ENCODE measurements at places on chromosomes 2 and 18.

DNA sequence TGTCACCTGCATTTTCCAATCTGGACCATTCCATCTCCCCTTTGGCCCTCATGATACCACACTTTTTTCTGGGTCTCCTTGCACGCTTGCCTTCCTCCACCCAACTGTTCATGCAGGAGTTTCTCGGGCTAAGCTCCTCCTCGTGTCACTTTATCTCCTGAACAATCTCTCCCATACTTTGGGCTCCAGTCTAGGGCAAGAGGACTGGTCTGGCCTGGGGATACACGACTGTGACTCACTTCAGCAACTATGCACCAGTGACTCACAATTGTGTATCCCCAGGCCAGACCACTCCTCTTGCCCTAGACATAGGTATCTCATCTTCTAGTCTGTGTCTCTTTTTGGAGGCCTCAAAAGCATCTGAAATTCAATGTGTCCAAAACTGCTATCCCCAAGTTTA is 149.4 kb upstream of the PTPRM start:
- no peak for DNase-seq

DNA sequence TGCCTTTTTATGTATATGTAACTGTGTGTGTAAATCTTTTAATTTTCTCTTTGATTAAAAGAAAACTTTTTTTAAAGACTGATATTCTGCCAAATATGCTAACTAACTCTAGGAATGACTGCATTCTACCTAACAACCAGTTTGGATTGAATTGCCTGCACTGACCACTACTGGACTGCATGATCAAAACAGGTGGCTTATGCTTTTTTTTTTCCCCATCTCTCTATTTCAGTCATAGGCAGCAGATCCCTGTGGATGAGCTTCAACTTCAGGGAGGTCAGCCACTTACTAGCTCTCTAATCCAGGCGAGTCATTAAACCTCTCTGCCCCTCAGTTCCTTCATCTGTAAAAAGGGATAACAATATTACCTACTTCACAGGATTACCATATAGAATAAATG is 138.6 kb upstream of the SERTAD2 start:
- DNase-seq, result no peak

DNA sequence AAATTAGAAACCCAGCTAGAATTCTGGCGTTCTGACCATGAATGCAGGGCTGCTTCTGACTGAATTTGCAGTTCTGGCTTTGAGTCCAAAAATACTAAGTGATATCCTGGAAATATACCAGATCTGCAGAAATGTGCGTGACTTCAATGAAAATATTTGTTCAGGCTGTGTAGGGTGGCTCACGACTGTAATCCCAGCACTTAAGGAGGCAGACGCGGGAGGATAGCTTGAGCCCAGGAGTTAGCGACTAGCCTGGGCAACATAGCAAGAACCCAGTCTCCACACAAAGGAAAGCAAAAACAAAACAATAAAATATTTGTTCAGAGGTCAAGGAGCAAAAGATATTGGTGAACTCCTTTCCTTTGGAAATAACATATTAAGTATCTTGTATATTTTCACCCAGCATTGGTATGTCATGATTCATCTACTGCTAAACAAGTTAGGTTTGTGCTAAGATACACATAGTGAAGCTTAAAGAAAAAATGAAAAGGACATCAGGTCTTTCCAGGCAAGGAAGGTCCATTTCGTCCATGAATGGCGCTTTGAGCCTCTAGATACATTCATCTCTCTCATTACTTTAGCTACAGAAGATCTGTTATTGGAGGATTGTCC is 239.2 kb downstream of the CMPK2 start:
- DNase-seq, result no peak

GRCh38 chr2:204791230-204791629 is 246.0 kb downstream of the PARD3B start:
- no peak for DNase-seq

DNA sequence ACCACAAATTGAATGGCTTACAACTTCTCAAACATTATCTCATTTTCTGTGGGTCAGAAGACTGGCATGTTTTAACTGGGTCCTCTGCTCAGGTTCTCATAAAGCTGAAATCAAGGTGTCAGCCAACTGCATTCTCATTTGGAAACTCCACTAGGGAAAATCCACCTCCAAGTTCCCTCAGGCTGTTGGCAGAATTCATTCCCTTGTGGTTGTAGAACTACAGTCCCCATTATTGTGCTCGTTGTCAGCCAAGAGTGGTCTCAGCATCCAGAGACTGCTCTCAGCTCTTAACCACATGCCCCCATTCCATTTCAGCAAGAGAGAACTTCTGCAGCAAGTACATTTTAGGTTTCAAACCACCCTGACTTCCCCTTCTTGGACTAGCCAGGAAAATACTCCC is 12.2 kb downstream of the NOL4 start:
- no peak for DNase-seq

DNA sequence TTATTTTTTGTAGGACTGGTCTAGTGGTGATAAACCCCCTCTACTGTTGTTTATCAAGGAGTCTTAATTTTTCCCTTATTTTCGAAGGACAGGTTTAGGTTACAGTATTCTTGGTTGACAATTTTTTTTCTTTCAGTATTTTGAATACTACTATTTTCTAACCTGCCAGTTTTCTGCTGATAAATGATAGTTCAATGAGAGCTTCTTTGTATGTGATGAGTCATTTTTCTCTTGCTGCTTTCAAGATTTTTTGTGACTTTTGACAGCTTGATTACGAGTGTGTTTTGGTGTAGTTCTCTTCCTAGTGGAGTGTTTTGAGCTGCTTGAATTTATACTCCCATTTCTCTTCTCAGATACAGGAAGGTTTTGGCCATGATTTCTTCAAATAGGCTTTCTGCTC is 77.5 kb downstream of the ACSL3 start:
- no peak for DNase-seq

DNA sequence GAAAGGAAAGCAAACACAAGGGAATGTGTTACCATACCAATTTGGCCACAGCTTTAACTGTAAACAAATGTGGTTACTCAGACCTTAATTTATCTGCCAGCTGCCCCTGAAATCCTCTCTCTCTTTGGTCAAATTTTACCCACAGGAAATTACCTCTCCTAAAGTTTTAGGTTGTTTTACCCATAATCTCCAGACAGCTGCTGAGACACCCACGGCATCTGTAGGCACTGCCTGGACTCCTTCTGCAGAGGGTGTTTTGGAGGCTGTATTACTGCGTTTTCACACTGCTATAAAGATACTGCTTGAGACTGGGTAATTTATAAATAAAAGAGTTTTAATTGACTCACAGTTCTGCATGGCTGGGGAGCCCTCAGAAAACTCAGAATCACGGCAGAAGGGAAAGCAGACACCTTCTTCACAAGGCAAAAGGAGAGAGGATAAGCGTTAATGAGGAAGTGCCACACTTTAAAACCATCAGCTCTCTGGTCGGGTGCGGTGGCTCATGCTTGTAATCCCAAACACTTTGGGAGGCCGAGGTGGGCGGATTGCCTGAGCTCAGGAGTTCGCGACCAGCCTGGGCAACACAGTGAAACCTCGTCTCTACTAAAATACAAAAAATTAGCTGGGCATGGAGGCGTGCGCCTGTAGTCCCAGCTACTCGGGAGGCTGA is 677.5 kb upstream of the FSHR start:
- DNase-seq, result no peak
